ENCODE measurements at places on chromosomes 3 and 15.

DNA sequence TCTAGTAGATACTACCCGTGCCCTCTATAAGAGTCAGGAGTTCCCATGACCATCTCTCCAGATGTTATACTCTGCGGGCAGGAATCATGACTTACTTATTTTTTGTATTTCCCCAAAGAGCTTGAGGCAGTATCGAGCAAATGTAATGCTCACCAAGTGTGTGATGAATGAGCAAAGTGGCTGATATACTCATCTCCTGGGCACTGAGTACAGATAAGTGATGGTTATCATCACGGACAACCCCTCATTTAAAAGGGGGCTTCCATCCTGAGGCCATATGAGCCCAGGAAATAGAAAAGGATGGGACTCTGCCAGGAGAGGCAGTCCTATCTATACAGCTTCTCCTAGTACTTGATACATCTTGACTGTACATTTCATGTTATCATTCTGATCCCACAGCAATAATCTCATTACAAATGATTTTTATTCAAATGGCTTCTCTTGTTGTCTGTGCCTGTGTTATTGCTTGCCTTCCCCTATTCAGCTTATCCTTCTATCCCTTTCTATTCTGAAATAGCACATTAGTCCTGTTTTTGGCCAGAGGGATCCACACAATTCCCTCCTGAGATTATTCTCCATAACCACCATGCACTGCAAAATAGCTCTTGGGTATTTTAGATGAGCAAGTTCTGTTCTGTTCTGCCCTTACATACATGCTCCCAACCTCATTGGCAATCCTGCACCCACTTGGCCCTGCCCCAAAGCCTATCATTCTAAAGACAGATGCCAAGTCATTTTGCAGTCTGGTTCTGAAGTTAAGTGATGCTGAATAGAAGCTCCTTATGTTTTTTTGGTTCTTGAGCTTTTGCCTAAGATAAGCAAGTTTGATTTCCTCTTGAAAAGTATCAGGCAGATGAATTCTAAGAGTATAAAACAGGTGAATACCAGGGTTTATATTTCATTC lies 48.0 kb upstream of the MRPL3 start:
- no peak for DNase-seq

GRCh38 chr3:7512048-7512447 lies 651.1 kb downstream of the GRM7 start:
- no peak for DNase-seq

- no peak for DNase-seq
Observed at GRCh38 chr15:101120473-101120872, 131.4 kb downstream of the CHSY1 start.

DNA sequence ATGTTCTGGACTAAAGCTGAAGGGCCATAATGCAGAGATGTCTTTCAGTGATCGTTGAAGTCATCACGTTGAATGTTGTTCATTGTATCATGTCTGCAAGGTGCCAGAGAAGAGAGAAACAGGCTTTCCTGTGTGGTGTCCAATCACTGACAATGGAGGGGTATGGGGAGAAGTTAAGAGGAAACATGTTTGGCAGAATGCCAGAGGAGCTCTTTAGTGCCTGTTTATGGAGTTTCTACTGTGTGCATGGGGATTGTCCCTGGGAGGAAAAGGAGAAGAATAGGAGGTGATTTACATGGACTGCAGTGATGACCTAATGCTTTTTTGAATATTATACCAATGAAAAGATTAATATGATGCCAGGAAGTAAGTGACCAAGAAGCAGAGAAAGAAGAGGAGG lies 11.7 kb downstream of the SCAANT1 start:
- no peak for DNase-seq

- no peak for DNase-seq
Observed at GRCh38 chr3:38101811-38102443, 35.0 kb downstream of the ACAA1 start.

DNA sequence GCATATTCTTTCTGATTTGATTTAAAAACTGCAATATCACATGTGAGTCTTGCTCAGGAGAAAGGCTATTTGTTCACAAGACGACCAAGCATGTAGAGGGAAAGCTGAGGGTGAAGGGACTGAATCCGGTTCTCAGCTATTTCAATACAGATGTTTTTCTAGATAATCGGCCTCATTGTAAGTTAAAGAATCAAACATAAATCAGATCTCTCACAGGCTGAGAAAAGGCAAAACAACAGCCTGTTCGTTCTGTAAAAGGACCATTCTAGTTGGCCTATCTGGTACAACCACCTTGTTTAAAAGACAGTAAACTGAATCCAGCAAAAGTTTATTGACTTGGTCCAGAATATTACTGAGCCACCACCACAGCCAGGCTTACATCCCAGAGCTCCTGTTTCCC lies 1045.7 kb upstream of the CFAP20DC start:
- DNase-seq = no peak

- no peak for DNase-seq
Observed at GRCh38 chr3:159146856-159147435, 345.1 kb downstream of the MFSD1 start.

DNA sequence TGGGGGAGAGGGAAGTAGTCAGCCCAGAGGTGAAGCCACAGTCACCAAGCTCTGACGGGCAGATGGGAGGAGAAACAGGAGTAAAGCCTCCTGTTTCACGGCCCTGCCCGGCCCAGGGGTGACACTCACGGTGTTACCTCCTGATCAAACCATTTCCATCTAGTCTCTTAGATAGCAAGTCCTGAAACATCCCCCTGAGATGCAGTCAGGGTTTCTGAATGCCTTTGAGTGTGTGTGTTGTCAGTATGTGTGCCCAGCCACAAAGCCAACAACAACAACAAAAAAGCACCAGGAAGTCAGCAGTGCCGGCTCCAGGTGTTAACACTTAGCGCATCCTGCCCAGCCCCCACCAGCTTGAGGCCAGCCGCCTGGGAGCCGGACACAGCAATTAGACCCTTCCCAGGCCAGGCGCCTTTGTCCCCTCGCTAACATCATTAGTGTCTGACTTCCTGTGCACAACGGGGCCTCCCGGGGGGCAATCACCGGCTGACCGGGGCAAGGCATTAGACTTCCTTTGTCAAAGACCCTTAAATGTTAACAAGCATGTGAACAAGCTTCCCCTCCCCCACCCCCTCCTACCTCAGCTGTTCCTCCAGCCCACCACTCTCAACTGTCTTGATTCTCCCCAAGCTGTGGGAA lies 34.5 kb downstream of the IL17RD start:
- DNase-seq = no peak

DNA sequence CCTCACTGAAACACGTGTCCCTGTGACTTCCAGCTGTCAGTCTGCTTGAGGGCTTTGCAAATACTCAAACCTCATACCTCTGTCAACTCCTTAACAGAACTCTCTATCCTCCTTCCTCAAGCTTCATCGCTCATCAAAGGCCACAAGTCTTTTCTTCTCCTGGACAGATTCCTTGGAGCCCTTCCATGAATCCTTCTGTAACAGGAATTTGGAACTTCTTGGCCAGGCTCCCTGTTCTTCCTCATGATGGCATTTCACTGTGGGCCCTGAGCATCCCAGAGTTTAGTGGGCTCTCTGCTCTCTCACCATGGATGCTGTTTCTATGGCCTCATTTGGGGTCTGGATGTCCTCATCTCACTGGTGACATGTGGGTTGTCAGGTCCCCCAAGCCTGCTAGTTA lies 105.0 kb upstream of the TLE3 start:
- DNase-seq = no peak

GRCh38 chr3:188137051-188137450 lies 16.9 kb upstream of the LPP start:
- DNase-seq = no peak

- no peak for DNase-seq
Observed at GRCh38 chr3:133812872-133813271, 7.3 kb downstream of the SRPRB start.

GRCh38 chr3:101061312-101061711 lies 68.1 kb upstream of the ABI3BP start:
- DNase-seq = no peak

DNA sequence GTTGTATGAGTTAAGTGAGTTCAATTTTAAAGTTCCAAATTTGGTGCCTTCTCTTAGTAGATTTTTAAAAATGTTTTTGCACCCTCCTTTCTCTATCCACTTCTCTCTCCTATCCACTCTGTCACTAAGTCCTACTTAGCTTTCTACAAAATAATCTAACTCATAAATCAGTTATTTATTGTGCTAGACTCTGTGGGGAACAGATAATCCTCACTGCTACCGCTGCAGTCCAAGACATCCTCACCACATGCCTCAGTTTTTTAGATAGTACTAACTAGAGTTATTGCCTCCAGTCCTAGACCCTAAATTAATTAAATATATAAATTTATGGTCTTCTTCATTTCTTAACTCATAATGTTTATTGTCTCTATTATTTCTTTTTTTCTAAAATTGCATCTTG lies 576.3 kb downstream of the GRM7 start:
- DNase-seq = no peak

DNA sequence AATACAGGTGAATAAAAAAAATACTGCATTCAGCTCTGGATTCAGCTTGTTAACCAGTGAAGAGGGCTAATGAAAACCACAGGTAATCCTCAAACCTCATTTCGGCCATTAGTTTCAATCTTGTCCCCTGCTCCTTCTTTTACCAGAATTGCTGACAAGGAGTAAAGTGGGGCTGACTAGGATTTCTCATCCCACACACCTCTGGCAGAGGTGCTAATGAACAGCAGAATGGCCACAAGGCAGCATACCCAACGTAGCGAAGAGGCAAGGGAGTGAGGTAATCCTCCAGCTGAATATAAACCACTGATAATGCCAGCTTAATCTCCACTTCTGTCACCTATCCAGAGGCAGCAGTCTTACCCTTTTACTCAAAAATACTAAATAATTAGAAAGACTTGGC lies 248.8 kb upstream of the CDIN1 start:
- no peak for DNase-seq

DNA sequence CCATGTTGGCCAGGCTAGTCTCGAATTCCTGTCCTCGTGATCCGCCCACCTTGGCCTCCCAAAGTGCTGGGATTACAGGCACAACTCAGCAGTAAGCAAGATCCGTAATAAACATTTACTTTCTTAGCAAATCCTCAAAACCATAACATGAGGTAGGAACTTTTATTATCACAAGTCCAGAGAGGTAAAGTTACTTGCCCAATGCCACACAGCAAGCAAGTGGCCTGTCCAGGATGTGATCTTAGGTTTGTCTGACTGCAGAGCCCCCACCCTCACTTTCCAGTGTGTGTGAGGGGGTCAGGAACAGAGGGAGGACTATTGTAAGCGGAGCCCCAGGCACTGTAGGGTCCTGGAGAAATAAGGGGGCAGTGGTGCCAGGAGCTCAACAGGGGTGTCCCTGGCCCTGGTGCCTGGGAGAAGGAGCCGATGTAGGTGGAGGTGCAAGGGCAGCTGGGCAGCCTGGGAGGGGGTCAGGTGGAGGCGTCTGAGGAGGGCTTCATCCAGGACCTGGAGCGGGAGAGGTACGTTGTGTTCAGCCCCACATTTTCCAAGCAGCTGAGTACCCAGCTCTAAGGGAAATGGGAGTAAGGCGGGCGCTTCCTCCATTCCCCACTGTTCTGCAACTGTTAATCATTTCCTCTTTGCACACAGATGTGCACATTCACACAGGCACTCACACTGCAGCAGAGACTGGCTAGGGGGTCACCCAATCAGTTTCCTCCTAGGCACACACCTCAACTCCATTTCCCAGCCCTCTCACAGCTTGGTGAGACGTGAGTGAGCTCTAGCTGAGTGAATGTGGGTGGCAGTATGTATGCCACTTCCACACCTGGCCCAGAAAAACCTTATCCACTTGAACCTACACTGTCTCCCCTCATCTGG lies 5.9 kb downstream of the RPUSD3 start:
- DNase-seq = no peak

GRCh38 chr3:71805691-71806090 lies 20.7 kb upstream of the PROK2 start:
- no peak for DNase-seq

DNA sequence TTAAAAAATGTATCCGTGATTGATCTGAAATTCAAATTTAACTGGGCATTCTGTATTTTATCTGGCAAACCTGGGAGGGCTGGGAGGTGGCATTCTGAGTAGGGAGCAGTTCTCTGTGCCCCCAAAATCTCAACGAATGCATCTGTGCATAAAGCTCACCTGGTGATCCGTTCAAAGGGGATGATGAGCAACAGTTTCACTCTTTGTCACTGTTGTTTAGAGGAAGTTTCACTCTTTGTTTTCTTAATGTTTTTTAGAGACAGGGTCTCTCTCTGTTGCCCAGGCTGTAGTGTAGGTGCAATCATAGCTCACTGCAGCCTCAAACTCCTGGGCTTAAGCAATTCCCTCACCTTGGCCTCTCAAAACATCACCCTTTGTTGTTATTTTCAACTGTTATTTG lies 186.7 kb downstream of the SSR3 start:
- DNase-seq = no peak

Measured in mesothelial cell of epicardium (in vitro differentiated cells).